ENCODE measurements at places on chromosomes 12 and 14.

DNA sequence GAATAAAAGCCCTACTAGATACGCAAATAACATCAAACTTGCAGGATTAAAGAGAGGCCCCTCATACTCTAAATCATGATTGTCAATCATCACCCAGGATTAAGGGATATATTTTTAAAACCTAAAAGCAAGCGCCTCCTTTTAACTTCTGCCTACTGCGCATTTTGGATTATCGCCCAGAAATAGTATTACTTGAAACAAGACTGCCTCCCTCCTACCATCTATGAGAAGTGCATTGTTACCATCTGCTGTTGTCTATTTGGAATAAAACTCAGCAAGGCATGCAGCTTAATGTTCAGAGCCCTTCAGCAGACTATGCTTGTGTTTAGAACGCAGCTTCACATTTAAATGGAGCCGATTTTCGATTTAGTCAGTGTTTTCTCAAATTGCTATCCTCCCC is 79.6 kb downstream of the EXOC5 start:
- no peak for DNase-seq

- no peak for DNase-seq
These were observed 4.3 kb upstream of the SRP54 start for GRCh38 chr14:34978444-34978843.

GRCh38 chr14:65164068-65164824 is 61.9 kb upstream of the MAX start:
- no peak for DNase-seq

GRCh38 chr12:14326699-14327098 is 38.8 kb upstream of the ATF7IP start:
- DNase-seq: no peak

GRCh38 chr14:102591372-102591943 is 991 bp upstream of the RCOR1 start:
- DNase-seq: no peak

- DNase-seq: no peak
These were observed 366.2 kb upstream of the KITLG start for GRCh38 chr12:88946372-88946997.

GRCh38 chr12:43282106-43282505 is 269.9 kb downstream of the ADAMTS20 start:
- no peak for DNase-seq

- DNase-seq: no peak
These were observed 389.2 kb downstream of the EGLN3 start for GRCh38 chr14:33561488-33562175.

DNA sequence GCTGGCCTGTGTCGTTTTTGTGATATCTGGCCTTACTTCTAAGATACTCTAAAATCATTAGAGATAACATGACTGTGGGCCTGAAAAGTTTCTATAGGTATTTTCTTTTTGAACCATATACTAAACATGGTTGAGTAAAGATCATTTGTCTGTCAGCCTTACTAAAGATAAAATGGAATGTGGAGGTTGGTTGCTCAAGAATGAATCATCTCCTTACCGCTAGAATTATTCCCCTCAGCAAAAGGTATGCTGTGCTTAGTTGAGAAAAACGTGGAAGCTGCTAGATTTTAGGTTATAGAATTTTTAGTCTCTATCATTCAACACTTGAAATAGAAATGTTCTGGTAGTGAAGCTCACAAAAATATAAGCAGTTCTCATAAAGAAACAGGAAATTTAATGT is 407.3 kb downstream of the AEBP2 start:
- no peak for DNase-seq

- no peak for DNase-seq
These were observed 93.7 kb downstream of the RMST start for GRCh38 chr12:97556302-97556779.

DNA sequence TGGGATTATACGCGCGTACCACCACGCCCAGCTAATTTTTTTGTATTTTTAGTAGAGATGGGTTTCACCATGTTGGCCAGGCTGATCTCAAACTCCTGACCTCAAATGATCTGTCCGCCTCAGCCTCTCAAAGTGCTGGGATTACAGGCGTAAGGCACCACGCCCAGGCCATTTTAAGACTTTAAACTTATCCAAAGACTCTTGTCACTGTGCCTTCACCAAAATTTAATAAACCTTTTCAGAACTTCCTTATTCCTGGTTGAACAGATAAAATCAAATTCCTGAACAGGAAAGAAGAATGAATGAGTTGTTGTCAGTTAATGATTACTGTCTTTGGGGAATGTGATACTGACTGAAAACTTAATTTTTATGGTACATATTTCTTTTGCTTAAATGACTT is 37.8 kb downstream of the GIT2 start:
- no peak for DNase-seq

DNA sequence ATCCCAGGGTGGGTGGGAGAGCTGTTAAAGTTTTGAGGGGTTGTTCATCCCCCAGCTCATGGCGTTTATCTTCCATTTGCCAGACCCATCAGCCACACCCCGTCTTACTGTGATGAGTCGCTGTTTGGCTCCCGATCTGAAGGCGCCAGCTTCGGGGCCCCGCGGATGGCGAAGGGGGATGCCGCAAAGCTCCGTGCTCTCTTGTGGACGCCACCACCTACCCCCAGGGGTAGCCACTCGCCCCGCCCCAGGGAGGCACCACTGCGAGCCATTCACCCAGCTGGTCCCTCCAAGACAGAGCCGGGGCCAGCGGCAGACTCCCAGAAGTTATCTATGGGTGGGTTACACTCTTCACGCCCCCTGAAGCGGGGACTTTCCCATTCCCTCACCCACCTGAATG is 5.7 kb downstream of the RITA1 start:
- DNase-seq: no peak

- no peak for DNase-seq
These were observed 148.5 kb downstream of the PHETA1 start for GRCh38 chr12:111220363-111220762.

- DNase-seq: no peak
These were observed 12.3 kb downstream of the NEMP1 start for GRCh38 chr12:57066245-57066644.

GRCh38 chr14:44372231-44372630 is 134.9 kb downstream of the FSCB start:
- DNase-seq: no peak

GRCh38 chr14:23670481-23670880 is 34.3 kb downstream of the DHRS2 start:
- no peak for DNase-seq

DNA sequence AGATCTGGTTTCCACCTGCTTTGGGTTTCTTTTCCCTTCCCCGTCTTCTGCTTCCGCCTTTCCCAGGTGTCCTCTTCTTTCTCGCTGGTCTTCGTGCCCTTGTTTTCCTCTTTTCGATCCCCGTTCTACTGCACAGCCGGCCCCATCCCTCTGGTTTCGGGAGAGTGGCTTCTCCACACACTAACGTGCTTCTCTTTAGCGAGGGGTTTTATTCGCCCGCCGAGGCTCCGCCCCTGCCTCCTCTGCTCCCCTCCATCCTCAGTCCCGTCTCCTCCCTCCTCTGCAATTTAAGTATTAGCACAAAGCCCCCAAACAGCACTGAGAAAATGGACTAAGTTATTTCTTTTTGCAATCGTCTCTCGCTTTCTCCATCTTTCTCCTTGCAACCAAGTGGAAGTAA is at the start of gene SLC7A8:
SLC7A8 (minus strand) TSS at position 182 of the 400 bp plus-strand sequence. CDS start 746 bp downstream, outside the sequence.
- no peak for DNase-seq

- DNase-seq: no peak
These were observed 1331.2 kb downstream of the FSCB start for GRCh38 chr14:43175896-43176295.

GRCh38 chr14:54053386-54053745 is 96.7 kb upstream of the BMP4 start:
- DNase-seq: no peak

- DNase-seq: no peak
These were observed 86.6 kb downstream of the CRADD start for GRCh38 chr12:93763746-93764147.

GRCh38 chr12:79083181-79083580 is 218.6 kb downstream of the SYT1 start:
- DNase-seq: no peak

Data from activated CD4-positive, CD25-positive, alpha-beta regulatory T cell (primary cell).